CD4-positive, alpha-beta T cell treated with Interleukin-15 for 4 hours (primary cell): ENCODE measurements at places on chromosomes 1 and 21.

DNA sequence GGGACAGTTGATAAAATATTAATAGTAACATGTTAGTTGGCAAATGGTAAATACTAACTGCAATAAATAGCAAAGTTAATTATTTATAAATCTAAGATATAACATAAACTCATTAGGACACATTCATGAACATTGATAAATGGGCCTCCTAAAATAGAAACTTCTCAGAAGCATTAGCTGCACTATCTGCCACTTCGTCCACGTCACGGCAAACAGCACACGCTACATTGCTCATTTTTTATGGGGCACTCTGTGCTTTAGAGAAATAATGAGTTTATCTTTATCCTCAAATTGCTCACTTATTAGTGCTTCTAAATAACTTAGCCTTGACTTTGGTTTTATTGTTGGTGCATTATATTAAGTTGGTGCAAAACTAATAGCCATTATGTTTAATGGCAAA is 16.3 kb upstream of the HPCAL4 start:
- no peak for DNase-seq

- no peak for DNase-seq
These were observed 105.0 kb upstream of the COL6A1 start for GRCh38 chr21:45876381-45877170.

GRCh38 chr1:200265881-200266280 is 144.0 kb downstream of the ZNF281 start:
- no peak for DNase-seq

DNA sequence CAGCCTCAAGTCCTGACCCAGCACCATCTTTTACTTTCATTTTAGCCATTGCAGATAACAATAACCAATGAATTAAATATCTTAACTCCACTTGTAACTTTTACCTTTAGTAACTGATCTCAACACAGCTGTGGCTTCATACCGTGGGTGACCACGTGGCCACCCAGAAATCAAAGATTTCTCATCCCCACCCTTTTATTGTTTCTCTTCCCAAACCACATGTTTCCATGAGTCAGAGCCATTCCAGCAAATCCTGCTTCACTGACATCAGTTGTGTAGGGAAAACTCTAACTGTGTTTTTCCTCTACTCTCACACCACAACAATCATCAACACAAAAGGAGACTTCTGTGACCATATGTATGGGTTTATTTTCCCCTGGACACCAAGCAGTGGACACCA is 25.1 kb upstream of the BRDT start:
- DNase-seq, result no peak

GRCh38 chr1:44724955-44725698 is 5.8 kb downstream of the RNU5D-1 start:
- no peak for DNase-seq

- no peak for DNase-seq
These were observed 29.7 kb downstream of the TSHB start for GRCh38 chr1:115059316-115059715.

DNA sequence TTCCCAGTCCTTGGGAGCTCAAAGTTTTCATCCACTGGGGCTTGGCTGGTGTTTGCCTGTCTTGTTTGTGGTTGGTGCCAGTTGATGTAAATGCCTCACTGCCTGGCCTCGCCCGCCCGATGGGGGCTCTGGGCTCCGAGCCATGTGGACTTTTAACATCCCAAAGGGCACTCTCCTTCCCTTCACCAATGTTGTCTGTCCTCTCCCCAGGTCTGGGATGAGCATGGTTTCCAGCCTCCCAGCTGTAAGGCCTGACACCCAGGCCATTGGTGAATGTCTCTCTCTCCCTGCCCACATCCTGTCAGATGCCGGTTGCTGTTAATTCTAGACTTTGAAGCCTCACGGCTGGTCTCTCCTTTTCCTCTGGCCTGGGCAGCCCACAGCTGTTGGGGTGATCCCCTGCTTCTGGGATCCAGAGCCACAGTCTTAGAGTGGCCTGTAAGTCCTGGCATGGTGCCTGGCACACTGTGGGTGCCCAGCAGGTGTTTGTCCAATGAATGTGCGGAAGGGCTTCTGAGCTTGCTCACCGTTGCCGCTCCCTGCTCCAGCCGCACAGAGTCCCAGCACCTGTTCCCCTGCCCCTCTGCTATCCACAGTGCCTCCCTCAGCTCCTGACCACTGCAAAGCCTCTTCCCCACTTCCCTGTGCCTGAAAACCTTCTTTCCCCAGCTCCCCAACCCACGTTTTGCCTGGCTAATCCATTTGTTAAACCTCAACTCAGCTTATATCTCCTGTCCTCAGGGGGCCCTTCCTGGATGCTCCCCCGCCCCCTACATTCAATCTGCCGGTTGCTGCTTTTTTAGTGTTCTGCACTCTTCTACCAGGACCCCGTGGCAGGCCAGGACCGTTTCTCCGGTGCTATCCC is 3.3 kb upstream of the C1orf174 start:
- DNase-seq, result peak; percentile 28

DNA sequence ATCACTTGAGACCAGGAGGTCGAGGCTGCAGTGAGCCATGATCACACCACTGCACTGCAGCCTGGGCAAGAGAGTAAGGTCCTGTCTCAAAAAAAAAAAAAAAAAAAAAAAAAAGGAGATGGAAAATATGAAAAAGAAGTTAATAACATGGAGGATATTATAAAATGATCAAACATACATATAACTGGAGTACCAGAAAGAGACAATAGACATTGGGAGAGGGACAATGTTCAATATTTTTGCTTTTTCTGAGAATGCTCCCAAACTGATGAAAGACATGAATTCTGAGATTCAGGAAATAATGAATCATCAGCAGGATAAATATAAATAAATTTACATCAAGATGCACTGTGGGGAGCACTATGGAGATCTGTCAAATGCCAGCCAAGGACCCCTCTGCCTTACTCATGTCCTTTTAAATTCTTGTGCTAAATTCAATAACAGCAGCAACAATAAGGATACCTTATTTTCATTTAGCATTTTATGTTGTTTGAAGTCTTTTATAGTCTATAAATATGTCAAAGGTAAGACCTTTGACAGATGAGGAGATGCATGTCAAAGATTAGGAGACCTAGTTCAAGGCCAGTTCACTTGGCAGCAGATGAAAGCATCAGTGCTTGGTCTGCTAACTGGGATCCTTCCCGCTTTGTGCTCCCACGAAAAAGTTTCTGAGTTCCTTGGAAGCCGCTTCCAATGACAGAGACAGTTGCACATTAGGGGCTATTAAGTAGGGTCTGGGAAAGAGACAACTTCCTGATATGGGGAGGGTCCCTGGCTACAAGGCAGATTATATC is 97.7 kb downstream of the TLR5 start:
- no peak for DNase-seq

DNA sequence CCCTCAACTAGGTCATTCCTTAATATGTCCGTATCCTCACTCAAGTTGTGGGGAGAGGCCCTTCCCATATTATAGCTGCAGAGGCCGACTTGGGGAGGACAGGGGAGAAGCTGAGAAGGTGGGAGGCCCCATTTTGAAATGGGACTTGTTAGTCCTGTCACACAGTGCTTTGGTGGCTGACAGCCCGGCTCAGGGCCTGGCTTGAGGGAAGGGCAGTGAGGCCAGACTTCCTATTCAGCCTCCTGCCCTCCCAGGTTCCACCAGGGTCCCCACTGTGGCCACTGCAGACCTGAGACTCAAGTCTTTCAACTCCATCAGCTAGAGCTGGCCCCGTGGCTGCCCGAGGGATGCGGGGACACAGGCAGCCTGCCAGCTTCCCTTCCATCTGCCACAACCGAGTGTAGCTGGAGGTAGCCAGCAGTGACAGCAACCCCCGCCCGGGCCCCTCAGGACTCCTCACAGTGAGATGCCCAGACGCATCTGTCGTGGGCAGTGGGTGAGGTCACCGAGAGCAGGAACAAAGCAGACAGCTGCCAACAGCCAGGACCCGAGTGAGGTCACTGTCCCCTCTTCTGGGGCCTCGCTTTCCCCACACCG is 36.9 kb downstream of the SIM2 start:
- no peak for DNase-seq

GRCh38 chr1:8349961-8350360 is 32.0 kb downstream of the SLC45A1 start:
- no peak for DNase-seq

DNA sequence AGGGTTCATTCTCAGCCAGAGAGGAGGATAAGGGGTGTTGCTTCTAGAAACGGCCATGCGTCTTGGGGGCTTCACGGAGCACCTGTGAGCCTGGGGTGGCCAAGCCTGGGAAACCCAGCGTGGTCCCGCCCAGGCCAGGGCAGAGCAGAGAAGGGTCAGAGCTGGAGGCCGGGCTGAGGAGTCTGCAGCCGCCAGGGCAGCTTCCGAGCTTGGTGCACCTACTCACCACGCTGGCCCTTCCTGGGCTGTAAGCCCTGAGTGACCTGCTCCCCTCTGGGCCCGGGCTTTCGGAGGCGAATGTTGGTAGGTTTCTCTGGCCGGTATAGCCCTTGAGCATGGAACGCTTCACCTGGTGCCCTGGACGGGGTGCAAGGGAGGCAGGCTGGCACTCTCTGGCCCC is 169.8 kb upstream of the ARHGEF16 start:
- DNase-seq, result no peak

GRCh38 chr1:87274851-87275250 is 53.8 kb upstream of the LMO4 start:
- DNase-seq, result no peak

- DNase-seq, result no peak
These were observed 8.7 kb downstream of the TNFRSF14 start for GRCh38 chr1:2564815-2565374.

GRCh38 chr1:233097959-233098580 is 147.7 kb downstream of the NTPCR start:
- no peak for DNase-seq

GRCh38 chr1:63847308-63847910 is 73.6 kb downstream of the ROR1 start:
- no peak for DNase-seq

DNA sequence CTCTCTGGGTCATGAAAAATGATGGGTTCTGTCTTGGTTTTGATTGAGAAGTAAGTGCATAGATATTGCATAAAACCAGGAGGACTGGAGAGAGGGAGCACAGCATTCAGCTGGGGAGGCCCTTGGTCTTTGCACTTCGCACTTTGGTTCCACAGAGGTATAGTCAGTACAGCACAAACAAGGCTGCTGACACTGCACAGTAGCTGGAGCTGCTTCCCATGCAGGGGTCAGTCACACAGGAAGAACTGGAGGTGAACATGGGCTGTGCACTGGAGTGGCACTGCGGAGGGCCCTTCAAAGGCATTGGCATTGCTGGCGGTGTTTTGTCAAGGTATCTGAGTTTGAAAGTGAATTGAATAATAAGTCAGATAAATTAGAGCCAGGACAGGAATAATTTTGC is 4.5 kb upstream of the LCE2D start:
- DNase-seq, result no peak
